Activated CD8-positive, alpha-beta T cell treated with anti-CD3 and anti-CD28 coated beads, Interleukin-2, amount 10 ng/mL, durations not matched to agents 7 days and 5 days (primary cell): ENCODE measurements at places on chromosomes 2 and 18. TPM values are rescaled to one million over a fixed set of nuclear protein-coding genes. Genes with fewer than 3 reads are reported as not detected.

GRCh38 chr2:100260712-100261620 is 61.3 kb downstream of the LONRF2 start:
- DNase-seq: peak; percentile 38

- DNase-seq: peak; percentile 30
Observed at GRCh38 chr2:172806493-172806892, 70.8 kb downstream of the RAPGEF4 start.

GRCh38 chr18:48720655-48721025 is 181.8 kb downstream of the CTIF start:
- DNase-seq: no peak

DNA sequence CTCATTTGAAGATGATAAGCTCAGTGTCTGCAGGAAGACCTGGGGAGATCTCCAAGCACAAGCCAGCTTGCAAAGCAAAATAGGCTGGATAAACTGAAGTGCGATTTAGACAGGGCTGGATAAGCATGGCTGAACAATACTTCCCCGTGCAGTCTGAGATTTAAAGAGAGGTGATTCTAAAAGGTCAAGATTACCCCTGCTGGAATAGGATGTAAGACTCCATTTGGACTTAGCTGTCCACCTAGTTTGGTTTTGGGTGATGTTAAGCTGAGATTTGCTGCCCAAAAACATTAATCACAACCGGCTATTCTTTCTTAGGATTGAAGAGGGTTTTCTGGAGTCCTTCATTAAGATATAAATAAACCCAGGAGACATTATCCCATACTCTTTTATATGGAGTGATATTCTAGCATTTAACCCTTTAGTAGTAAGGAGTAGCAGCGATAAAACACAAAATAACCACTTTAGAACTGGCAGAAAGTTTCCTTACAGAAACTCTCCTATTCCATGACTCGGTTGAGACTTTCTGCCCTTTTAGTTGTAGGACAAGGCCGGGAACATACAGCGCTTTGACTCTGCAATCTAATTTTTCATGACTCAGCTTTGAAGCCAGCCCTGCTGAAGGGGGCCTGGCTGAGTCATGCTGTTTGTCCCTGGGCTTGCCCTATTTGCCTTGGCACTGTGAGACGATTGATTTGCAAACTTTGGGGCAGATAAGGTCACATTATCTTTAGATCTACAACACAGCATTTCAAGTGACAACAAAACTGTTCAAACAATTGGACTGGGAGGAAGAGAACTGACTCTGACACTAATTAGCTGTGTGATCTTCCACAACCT is 238.2 kb downstream of the GCA start:
- DNase-seq: no peak

DNA sequence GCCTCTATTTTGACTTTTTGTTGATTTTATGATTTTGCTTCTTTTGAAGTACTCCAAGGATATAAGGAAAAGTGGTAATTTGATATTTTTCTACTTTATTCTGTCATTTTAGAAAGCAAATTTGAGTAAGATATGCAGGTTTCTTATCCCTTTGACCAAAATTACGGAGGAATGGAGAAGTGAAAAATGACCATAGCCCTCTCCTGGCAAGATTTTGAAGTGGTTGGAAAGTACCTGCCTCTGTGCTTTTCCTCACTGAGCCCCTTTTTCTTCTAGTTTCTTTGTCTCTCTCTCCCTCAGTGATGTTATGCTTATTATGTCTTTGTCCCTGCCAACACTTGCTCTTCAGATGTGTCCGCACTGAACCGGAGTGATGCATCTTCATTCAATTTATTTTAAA is 898.1 kb downstream of the EPHA4 start:
- DNase-seq: no peak

DNA sequence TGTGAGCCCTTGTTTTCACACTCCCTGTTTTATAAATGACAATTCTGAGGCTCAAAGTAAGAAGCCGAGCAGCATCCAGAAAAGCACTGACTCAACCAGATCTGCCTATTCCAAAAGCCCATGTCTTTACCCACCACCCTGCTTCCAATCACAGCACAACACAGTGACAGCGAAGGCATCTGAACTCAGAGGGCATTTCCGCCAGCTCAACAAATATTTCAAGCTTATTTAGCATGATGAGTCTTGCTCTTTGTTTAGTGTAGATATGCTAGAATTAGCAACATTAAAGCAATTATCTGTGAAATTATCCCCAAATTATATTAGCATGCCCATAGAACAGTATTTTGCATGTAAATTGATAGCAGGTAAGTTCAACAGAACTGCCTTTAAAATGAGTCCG is 359.1 kb upstream of the RAB6C start:
- no peak for DNase-seq

GRCh38 chr18:10659594-10659993 is 133.8 kb downstream of the NAPG start:
- DNase-seq: no peak

DNA sequence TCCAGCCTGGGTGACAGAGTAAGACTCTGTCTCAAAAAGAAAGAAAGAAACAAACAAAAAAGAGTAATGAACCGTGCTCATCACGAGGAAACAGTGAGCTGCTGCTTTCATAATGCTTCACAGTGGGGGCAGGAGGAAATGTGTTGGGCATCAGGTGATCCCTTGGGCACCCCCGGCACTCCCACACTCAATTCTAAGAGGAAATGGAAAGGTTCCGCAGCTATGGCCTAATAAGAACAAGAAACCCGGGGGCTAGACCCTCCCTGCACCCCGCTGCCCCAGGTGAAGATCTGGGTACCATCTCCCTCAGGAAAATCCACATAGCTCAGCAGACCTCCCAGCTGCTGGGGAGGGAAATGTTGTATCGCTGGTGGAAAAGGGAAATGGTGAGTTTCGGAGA is 118.9 kb downstream of the LPIN1 start:
- DNase-seq: peak; percentile 12

GRCh38 chr2:8333177-8333831 is 348.6 kb upstream of the ID2 start:
- DNase-seq: no peak

- DNase-seq: no peak
Observed at GRCh38 chr2:54497763-54498680, 41.9 kb downstream of the SPTBN1 start.

GRCh38 chr2:163723881-163724280 is 11.9 kb downstream of the FIGN start:
- no peak for DNase-seq

DNA sequence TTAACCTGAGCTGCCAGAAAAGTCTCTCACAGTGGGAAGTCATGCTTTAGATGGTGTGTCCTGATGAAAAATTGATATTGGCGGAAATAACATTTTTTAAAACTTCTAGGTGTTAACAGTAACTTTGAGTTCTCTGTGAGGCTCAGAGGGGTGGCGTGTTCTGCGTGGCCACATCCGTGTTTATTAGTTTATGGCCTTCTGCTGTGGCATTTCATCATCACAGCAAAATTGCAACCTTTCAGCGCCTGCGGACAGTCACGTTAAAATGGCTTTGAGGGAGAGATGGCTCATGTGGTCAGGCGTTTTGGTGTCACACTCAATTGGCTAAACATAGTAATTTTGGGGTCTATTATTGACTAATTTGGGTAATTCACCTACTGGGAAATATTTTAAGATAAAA is 42.4 kb downstream of the KLHL29 start:
- no peak for DNase-seq

- DNase-seq: no peak
Observed at GRCh38 chr2:58731488-58731869, 490.4 kb upstream of the FANCL start.

DNA sequence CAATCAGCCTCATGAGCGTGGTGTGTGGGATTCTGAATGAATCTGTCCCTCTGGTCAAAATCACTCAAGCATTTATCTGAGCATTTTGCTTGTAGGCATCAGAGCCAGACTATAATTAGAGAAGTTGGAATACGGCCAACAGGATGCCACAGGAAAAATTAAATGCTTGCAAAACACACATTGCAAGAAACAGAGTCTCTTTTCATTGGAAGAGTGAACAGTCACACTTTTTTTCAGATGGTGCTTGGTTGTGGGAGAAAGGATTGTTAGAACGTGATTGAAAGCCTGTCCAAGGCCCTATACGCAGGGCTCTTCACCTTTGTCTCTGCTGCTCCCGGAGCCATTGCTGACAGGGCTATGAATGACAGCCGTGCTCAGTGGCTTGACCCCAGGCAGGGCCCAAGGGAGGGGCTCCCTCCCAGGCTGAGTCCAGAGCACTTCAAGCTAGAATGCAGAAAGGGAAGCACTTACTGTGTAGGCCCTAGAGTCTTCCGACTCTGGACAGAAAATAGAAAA is 59.8 kb downstream of the SNTG2 start:
- DNase-seq: no peak

DNA sequence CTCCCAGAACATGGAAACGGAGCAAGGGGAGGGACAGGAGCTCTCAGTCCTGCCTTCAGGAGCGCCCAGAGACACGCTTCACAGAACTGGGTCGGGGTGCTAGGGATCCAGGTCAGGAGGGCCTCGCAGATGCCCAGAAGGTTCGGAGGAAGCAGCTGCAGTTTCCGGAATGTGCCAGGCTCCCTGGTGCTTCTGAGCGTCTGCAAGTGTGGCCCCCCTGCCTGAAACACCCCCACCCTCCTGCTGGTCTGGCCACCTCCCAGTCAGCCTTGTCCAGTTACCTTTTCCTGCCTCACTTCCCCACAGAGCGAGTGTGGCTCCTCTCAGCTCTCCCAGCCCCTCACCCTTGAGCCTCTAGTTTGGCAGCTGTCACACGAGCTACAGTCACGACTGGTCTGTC is 88.3 kb upstream of the TAF1B start:
- no peak for DNase-seq

- DNase-seq: no peak
Observed at GRCh38 chr18:63177919-63178821, 141.4 kb downstream of the BCL2 start.

DNA sequence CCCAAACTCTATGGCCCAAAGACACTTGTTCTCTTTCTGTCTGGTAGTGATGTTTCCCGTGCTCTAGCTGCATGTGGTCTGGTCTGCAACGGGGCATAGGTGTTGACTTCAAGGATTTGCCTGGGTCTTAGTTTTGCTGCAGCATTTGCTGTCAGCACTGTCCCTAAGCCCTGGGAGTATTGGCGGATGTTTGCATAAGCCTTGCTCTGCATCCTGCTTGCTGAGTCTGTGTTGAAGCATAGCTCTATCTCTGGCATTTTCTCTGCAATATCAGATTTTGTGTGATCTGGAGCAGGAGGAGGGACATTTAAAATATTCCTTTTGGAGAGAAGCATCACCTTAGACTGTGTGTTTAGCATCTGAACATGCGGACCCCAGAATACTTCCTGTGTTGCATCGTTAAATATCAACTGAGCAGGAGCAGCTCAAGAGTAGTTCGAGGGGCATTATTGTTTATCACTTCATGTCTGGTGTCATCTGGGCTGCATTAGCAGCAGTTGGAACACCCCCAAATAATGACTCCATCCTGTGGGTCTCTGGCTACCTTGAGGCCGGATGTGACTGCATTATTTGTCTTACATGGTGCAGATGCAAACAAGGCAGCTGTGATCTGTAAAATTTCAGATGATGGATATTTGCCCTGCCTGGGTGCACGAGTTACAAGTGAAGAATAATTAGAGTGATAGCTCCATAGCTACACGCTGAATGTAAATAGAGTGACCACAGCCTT is 231.7 kb downstream of the TRIB2 start:
- no peak for DNase-seq

DNA sequence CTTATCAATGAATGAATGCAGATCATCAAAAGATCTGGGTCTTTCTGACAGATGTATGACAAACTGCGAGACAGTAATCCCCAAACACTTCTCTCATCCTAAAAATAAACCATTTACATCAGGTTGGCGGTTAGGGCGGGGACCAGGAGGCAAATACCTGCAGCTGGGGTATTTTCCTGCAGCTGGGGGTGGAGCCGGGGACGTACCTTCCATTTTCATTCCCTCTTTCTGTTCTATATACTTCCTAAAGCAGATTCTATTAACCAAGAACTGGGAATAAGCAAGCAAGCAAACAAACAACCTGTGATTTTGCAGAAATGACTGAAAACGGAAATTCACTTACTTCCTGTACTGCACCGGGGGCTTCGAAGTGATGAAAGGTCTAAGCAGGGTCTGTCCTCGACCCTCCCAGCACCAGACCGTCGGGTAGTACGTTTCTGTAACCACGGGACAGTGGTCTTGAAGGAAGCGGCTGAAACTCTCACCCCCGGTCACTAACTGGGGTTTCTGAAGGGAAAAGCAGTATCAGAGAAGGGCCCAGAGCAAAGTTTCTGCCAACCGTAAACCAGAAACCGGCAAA is 1.2 kb downstream of the ABHD3 start:
- DNase-seq: peak; percentile 41

DNA sequence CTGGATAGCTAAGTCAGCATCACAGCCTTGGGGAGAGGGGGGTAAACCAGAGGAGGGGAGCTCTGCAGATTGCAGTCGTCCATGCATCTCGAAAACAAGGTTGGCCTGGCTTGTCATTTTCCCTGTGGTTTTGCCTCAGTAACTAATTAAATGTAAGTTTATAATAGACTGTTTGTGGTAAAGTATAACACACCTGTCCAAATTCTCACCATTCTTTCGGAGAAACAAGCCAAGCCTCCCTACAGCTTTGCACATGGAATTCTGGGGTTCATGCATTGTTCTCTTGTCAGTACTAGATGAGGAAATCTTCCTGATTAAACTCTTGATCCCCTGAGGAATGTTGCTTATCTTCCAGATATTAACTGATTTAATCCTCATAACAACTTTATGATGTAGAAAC is 1065.2 kb upstream of the FAM98A start:
- no peak for DNase-seq

DNA sequence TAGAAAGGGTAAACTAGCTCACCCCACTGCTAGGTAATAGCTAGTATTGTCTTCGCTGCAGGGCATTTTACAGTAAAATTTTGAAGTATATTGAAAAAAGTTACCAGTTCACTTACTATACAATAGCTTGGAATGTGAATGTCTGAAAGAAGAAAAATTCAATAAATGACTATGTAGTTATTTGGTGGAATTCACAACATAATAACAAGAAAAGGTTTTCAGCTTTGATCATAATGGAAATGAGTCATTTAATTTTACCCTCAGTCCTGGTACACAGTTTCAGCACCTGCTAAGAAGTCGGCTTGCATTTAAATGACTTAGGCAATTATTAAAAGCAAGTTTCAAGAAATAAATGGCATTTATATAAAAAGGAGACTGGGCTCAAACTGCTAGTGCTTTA is 90.4 kb downstream of the NUP35 start:
- no peak for DNase-seq

- DNase-seq: peak; percentile 70
Observed at GRCh38 chr2:113692698-113693428, 63.6 kb downstream of the SLC35F5 start.

GRCh38 chr18:51171223-51171622 is 26.3 kb downstream of the MEX3C start:
- DNase-seq: no peak

DNA sequence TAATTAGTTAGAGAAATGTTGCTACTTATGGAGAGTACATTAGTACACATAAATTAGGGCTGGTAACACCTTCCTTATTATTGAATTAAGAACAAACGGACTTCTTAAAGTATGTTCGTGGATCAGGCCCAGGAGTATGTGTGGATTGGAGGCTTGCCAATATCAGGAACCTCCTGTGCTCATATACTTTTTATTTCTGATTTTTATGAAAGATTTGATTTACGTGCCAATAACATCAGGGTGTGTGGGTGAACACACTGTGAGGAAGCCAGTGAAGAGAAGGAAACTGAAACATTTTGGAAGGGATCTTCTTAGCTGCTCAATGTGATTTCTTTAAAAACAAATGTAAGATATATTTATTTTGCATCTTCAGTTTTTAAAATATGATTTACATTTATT is 113.0 kb downstream of the EFEMP1 start:
- no peak for DNase-seq

Gene DAPL1
- total RNA-seq: not detected

Gene DSC3
- not detected for total RNA-seq

Gene ATP6V1B1
- total RNA-seq: not detected

Gene COLEC12
- not detected for total RNA-seq

Gene DRC1
- not detected for total RNA-seq

Gene PSMA8
- 1.2 TPM for total RNA-seq

Gene GAD1
- 2.2 TPM for total RNA-seq

Gene SEMA4F
- total RNA-seq: 6.4 TPM
